Fibroblast of skin of right quadriceps (primary cell): ENCODE measurements at places on chromosomes 11 and 22.

DNA sequence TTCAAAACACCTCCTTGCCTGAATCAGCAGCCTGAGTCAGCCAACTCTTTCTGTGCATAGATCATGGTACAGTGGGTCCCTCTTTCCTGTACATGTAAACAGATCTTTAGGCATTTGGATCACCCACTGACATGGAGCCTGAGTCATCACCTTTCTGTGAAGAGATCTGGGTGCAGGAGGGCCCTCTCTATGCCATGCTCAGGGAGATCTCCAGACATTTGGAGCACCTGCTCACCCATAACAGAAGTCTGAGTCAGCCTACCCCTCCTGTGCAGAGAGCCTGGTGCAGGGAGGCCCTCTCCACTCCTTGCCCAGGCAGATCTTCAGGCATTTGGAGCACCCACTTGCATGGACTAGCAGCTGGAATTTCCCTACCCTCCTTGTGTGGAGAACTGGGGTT, 56.2 kb upstream of the GLYAT start:
- DNase-seq: peak; percentile 3

DNA sequence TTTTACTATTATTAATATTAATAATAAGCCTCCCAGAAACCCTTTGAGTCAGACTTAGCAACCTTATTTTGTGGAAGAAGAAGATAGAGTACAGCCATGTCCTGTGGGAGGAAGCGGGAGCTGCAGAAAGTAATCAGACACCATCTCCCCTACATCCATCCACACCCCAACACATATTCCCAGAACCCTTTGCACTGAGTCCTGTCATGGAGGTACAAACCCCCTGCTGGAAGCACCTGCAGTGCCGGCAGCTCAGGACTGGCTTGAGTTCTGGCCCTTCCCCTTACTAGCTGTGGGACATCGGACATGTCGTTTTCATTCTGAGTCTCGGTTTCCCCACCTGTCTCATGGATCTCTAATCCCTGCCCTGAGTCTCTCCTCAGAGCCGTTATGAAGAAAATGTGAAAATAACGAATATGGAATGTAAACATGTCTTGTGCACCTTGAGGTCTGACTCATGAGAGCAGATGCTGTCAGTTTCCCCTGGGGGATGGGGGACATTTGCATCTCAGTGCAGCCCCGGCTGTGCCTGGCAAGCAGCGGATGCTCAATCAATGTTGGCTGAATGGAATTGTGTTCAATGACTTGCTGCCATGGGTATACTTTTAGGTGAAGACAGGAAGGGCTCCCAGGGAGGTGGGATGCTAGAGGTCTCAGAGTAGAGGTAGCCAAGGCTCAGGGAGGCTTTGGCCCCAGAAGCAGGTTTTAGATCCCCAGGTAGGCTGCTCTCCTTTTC, 45.4 kb downstream of the TP53I11 start:
- no peak for DNase-seq

GRCh38 chr11:13134066-13134465, 125.0 kb downstream of the RASSF10 start:
- DNase-seq: no peak

DNA sequence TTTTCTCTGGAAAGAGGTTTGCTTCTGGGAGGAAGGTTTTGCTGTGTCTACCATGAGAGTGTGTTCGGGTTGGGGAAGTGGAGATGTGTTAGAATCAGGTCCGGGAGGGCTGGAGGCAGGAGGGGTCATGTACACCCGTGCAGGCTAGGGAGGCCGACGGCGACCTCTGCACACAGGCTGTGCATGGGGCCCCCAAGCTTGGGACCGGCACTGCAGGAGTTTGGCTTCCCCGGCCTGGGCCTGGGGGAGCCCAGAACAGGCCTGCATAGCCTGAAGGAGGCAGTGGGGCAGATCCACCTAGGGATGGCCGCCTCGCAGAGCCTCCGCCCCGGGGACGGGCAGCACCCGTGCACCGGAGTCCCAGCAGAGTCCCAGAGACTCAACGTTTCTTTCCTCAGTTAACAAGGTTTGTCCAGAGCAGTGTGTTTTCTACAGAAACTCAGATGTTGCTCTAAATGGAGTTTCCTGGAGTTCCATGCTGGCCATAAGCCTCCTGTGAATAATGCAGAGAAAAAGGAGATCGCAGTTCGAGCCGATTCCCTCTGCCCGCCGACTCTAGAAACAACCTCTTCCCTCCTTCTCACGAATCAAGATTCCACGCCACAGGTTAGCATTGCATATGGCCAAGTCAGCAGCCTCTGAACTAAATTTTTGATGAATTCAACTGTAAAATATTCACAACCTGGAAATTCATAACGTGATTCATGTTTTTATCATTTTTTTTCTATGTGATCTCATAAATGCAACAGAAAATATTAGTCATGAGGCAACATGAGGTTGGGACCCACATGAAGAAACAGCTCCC, 427.3 kb downstream of the BRD1 start:
- no peak for DNase-seq

DNA sequence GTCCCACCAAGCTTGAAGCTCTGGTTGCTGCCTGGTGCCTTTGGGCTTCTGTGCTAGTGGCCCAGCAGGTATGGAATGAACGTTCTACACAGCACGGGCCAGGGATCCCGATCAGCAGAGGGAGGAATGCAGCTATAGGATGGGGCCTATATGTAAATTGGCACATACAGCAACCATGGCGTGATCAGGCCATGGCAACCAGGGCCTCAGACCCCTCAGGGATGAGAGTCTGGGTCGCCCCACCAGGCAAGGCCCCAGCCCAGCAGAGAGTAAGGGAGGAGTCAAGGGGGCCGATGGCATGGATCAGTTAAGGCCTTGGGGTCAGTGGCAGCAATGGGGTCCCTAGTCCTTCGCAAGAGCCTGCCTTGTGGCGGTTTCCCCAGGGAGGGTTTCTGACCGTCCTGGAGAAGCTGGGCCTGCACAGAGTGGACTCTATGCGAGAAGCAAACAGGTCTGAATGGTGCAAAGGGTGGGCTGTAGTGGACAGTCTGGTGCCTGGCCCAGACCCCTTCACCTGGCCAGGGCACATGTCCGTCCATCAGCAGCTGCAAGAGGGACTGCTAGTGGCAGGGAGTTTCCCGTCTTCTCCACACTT, 98.6 kb downstream of the RPS6KA4 start:
- DNase-seq: no peak

DNA sequence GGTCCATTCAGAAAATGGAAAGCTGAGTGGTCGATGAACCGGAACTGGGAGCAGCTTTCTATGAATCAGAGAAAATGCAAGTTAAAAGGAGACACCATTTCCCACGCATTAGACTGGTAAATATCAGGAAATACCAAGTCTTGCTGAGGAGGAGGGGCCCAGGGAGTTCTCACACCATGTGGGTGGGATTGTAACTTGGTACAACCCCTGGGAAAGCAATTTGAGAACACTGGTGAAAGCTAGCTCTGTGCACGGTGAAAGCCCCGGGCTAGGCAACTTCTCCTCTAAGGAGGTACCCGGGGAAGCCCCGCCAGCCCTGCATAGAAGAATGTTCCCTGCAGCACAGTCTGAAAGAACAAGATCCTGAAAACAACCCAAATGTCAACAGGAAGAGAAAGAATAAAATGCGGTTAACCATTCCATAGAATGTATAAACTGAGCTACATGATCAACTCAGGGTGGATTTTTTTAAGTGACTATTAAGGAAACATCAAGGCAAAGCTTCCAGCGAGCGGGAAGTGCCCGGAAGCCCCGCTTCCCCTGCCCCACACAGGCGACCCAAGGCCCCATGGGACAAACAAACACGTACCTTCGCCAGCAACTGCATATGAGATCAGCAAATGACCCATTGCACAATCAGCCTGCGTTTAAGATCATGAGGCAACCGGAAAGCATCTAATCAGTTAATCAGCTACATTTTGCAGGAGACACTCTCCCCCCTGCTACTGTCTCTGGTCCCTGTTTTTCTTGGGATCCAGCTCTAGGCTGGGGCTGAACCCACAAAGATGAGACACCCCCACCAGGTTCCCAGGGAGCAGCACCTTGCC, 11.3 kb downstream of the SHANK2 start:
- DNase-seq: peak; percentile 80

DNA sequence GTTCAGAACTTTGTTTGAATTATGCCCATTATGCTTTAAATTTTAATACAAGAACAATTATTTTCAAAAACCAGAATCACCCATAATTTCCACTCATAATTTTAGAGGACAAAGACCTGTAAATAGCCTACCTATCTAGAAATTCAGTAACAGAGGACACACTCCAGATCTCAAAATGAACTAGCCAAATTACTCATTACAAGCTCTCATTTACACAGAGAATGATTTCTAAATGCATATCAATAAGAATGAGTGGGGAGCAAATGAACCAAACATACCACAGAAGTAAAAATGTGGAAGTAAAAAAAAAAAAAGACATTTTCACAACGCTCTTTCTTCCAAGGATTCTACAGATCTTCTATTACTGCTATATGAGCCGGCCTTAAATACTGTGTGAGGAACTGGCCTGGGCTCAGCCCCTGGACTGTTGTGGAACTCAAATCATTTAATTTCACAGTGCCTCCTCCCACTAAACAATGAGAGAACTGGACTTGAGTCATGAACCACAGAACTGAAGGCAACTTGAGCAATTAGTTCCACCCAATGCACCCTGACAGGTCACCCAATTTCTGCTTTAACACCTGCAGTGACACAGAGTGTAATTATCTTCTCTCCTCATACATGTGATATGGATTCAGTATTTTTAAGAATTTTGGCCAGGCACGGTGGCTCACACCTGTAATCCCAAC, 8.0 kb downstream of the MRTFA start:
- peak; percentile 44 for DNase-seq

- no peak for DNase-seq
Measured at GRCh38 chr22:20937031-20937793, 20.0 kb downstream of the CRKL start.

DNA sequence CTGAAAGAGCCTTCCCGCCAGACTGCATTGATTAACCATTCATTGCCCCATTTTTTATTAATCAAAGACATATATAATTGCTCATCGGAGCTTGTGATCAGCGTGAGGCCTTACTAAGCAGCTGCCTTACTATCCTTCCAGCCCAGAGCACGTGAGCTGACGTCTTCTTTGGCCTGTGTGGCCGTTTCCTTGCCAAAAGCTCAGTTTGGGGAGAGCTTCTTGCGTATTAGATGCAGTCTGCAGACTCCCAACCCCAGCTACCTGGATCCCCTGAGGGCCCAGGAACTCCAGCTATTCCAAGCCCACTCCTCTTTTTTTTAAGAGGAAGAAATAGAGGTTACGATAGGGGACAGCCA, 784 bp upstream of the SLC43A3 start:
- no peak for DNase-seq

- DNase-seq: no peak
Measured at GRCh38 chr22:36362932-36363331, 24.8 kb downstream of the MYH9 start.

DNA sequence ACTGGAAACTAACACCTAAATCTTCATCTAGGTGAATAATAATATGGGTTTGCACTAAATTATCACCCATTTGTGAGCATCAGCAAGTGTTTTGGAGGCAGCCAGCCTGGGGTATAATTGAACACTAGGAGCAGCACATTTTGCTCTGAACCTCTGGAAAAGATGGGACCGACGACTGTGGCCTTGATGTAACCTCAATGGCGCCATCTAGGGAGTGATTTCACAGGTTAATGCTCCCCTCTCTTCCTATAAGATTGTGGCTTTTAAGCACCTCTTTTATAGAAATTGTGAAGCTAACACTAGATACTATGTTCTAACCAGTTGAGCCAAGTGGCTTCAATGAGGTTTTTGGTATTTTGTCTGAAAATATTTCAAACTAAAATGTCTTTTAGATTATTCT, 203.7 kb downstream of the NELL1 start:
- DNase-seq: no peak

GRCh38 chr11:81687057-81687456, 1046.6 kb downstream of the FAM181B start:
- DNase-seq: no peak

DNA sequence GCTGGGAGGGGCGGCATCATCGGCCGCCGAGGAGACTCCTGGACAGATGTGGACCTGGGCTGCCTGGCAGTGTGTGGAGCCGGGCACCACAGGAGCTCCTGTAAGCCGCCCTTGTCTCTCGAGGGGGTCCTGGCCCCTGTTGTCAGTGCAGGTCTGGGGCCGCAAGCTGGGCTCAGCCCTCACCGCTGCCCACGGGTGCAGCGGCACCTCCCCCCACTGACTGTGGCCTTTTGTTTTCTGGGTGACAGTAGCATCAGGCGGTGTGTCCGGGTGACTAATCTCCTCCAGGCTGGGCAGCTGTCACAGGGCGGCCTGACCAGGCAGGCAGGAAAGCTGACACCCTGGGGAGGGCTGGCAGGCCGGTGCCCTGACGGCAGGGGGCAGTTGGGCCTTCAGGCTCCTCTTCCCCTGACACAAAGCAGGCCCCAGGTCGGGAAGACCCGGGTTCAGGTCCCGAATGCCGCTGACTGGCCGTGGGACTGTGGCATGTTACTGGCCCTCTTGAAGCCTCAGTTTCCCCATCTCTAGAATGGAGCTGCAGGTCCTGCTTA, 16.3 kb downstream of the DGKZ start:
- DNase-seq: no peak

GRCh38 chr22:43698403-43698802, 113.7 kb downstream of the EFCAB6 start:
- DNase-seq: no peak

DNA sequence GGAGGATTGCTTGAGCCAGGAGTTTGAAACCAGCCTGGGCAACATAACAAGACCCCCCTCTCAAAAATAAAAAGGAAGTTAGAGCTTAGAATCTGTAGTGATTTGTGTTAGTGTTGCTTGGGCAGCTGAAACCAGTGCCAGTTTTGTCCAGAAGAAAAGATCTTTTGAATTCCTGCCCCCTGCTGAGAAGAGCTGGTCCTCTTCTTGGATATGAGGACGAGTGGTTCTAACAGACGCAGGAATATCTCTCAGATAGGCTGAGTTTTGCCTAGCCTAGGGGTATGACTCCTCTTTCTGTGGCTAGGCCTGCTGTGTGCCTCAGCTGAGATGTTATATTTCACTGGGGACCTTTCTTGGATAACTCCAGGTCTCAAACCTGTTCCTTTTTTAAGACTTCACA, 102.8 kb downstream of the STIM1 start:
- no peak for DNase-seq

GRCh38 chr11:44949160-44950030, 1.3 kb downstream of the TP53I11 start:
- peak; percentile 19 for DNase-seq

GRCh38 chr11:91776655-91777054, 448.0 kb upstream of the FAT3 start:
- no peak for DNase-seq
